ENCODE measurements at places on chromosomes 2 and 18. TPM values are rescaled to one million over a fixed set of nuclear protein-coding genes. Genes with fewer than 3 reads are reported as not detected.

DNA sequence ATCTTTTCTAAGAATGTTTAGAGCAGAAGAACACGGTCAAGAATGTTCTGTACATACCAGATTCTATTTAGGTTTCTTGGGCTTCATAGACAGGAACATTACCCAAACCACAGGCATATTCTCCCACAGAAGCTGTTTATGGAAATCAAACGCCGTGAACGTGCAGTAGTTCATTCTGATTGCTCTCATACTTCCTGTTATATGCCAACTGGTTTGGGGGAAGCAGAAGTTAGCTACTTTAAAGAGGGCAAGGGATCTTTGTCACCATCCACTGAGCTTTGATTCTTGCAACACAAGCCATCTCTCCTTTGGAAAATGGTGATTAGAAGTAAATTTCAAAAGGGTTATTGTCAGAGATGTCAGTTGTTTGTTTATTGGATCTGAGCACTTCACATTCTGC is 182.2 kb upstream of the NRP2 start:
- DNase-seq: no peak
- no peak overlapping the region for H3K27ac ChIP-seq
- H3K36me3 ChIP-seq: peaks cover 3% of the 10 kb centered on the region
- H3K27me3 ChIP-seq: no peaks in the 10 kb centered on the region
- H3K4me3 ChIP-seq: no peak overlapping the region

DNA sequence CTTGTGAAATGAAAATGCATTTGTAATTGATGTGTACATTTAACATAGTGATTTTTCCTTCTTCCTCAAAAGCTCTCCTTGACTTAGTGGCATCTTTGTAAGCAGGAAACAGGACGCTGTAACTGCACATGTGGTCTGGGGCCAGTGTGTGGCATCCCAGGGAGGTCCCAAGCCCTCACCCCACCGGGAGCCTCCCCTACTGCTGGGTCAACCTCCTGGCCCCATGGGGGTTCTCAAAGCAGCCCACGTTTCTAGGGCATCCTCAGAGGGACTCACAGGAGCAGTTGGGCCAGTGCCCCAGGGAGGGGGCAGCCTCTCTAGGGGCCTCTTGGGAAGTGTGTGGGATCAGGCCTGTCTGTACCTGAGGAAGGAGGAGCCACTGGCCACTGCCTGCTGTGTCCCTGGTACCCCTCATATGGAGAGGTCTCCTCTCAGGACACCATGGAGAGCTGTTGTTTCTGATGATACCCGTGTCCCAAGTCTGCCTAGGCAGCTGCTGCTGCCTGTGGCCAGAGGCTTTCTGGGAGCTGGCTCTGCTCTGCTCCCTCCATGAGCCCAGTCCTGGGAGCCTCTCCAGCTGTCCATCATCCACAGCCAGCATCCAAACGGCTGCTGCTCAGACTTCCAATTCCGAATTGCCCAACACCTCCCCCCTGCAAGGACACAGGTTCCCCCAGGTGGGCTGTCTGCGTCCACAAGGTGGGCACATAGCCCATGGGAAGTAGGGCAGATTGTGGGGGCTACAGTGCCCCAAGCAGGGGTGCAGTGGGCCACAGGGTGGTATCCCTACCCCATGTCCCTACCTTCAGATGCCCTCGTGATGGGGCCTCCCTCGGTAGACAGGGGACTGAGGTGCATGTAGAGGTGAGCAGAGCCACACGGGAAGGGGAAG is 13.4 kb downstream of the ARHGEF4 start:
- no peak overlapping the region for H3K27ac ChIP-seq
- H3K27me3 ChIP-seq: no peaks in the 10 kb centered on the region
- no peak for DNase-seq
- no peaks in the 10 kb centered on the region for H3K4me1 ChIP-seq
- no peak overlapping the region for H3K4me3 ChIP-seq

DNA sequence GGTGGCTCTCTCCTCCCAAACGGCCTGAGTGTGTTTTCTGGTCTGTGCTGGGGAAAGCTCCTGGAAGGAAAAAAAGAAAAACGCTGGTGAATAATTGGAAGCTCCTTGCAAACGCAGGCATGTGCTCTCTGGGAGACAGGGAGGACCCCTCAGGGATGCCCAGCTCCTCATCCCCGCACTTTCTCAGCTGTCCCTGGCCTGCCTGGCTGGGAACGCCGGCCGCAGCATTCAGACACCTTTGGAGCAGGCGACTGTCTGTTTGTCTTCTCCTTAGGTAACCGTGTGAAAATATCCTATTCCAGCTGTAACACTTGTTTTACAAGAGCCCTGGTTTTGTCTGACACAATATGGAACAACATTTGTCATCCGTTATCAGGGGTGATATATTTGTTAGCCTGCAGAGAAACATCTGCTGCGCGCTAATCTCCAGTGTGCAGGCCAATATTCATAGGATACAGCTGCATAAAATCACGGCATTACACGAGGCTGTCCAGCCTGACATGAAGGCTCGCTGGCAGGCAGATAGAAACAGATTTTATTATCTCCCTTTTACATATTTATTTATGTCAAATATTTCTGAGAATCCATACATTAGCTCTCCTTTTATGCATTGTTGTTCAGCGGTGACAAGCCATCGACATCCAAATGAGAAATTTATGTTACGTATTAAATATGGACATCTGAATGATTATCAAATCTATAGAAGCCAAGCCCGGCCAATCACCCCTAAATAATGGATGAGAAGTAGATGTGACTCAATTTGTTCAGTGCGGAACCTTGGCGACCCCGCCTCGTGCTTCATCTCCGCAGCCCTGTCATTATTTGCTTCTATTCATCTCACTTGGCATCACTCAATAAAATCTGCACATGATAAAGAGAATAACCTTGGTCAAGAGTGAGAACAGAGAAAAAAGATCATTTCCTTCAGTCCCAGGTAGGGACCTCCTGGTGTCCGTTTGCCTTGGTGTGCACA is 675.1 kb upstream of the SALL3 start:
- no peaks in the 10 kb centered on the region for H3K4me1 ChIP-seq
- H3K4me3 ChIP-seq: no peak overlapping the region
- no peak overlapping the region for H3K27ac ChIP-seq
- no peaks in the 10 kb centered on the region for H3K36me3 ChIP-seq
- no peaks in the 10 kb centered on the region for H3K27me3 ChIP-seq
- DNase-seq: no peak

GRCh38 chr18:45939236-45939635 is 27.9 kb downstream of the EPG5 start:
- peaks cover 49% of the 10 kb centered on the region for H3K36me3 ChIP-seq
- no peak overlapping the region for H3K4me3 ChIP-seq
- no peaks in the 10 kb centered on the region for H3K4me1 ChIP-seq
- no peak overlapping the region for H3K27ac ChIP-seq
- no peak for DNase-seq

HOXD13 gene
- total RNA-seq: not detected

GRCh38 chr2:98649135-98649991 is 41.0 kb downstream of the UNC50 start:
- H3K4me3 ChIP-seq: no peak overlapping the region
- no peaks in the 10 kb centered on the region for H3K4me1 ChIP-seq
- H3K36me3 ChIP-seq: no peaks in the 10 kb centered on the region
- no peak overlapping the region for H3K27ac ChIP-seq

FAM161A gene
- 13.3 TPM for total RNA-seq

GRCh38 chr2:64731263-64731643 is 77.5 kb upstream of the SERTAD2 start:
- H3K4me3 ChIP-seq: no peak overlapping the region
- H3K27me3 ChIP-seq: no peaks in the 10 kb centered on the region
- no peak overlapping the region for H3K27ac ChIP-seq
- peaks cover 2% of the 10 kb centered on the region for H3K4me1 ChIP-seq
- no peak for DNase-seq
- no peaks in the 10 kb centered on the region for H3K36me3 ChIP-seq

CDK15 gene
- total RNA-seq: not detected

TRABD2A gene
- total RNA-seq: 1.7 TPM

GRCh38 chr2:23475036-23475435 is 90.1 kb downstream of the KLHL29 start:
- no peak for DNase-seq
- no peak overlapping the region for H3K27ac ChIP-seq
- peak overlapping the region; percentile 24 for H3K4me3 ChIP-seq

DNA sequence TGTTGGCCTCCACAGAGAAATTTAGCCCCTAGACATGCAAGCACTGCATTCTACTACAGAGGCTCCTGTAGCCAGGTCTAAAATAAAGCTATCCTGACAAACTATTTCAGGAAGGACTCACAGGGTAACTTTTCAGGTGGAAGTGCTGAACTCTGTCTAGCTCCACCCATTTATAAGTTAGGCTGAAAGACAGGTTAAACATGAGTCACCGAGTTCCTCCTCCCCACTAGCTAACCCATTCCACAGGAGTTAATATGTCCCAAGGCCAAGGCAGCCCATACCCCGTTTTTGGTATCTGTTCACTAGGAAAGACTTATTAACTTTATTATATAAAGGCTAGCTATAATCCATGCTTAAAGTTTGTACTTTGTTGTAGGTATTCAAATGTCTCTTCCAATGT is 3.5 kb downstream of the CWC22 start:
- H3K27me3 ChIP-seq: no peaks in the 10 kb centered on the region
- peaks cover 3% of the 10 kb centered on the region for H3K4me1 ChIP-seq
- peaks cover 15% of the 10 kb centered on the region for H3K36me3 ChIP-seq
- DNase-seq: no peak
- H3K27ac ChIP-seq: no peak overlapping the region
- no peak overlapping the region for H3K4me3 ChIP-seq

- no peak for DNase-seq
- peaks cover 23% of the 10 kb centered on the region for H3K36me3 ChIP-seq
- H3K27ac ChIP-seq: no peak overlapping the region
Measured at GRCh38 chr2:60532421-60532820, 21.0 kb downstream of the BCL11A start.

GRCh38 chr2:106147665-106148064 is 46.4 kb downstream of the UXS1 start:
- H3K4me3 ChIP-seq: no peak overlapping the region
- no peak for DNase-seq
- H3K4me1 ChIP-seq: no peaks in the 10 kb centered on the region
- peaks cover 12% of the 10 kb centered on the region for H3K36me3 ChIP-seq
- no peak overlapping the region for H3K27ac ChIP-seq

UGT1A4 gene
- not detected for total RNA-seq

GRCh38 chr2:80154231-80154915 is 150.2 kb downstream of the LRRTM1 start:
- H3K4me3 ChIP-seq: no peak overlapping the region
- no peaks in the 10 kb centered on the region for H3K27me3 ChIP-seq
- no peak overlapping the region for H3K27ac ChIP-seq
- H3K4me1 ChIP-seq: no peaks in the 10 kb centered on the region
- no peak for DNase-seq
- peaks cover 3% of the 10 kb centered on the region for H3K36me3 ChIP-seq

DNA sequence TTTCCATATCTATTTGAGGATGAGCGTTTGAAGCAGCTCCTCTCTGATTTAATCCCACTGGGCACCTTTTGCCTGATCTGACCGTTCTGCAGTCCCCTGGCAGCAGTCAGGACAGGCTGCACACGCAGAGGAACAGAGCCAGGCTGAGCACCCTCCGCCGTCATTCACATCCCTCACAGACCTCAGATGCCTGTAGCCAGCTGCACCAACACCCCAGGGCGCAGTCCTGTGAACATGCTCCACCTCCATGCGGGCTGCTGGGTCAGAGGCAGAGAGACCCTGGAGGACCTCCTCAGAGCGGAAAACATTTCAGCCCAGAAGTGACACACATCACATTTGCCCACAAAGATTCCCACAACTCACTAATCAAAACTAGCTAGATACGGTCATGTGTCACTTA is 146.1 kb downstream of the SEPTIN10 start:
- H3K36me3 ChIP-seq: no peaks in the 10 kb centered on the region
- no peak overlapping the region for H3K4me3 ChIP-seq
- no peak overlapping the region for H3K27ac ChIP-seq
- H3K4me1 ChIP-seq: no peaks in the 10 kb centered on the region

B3GNT7 gene
- total RNA-seq: 42.2 TPM

GRCh38 chr2:227057060-227057459 is 106.9 kb downstream of the COL4A4 start:
- H3K4me1 ChIP-seq: no peaks in the 10 kb centered on the region
- peaks cover 11% of the 10 kb centered on the region for H3K36me3 ChIP-seq
- H3K27ac ChIP-seq: no peak overlapping the region
- H3K27me3 ChIP-seq: no peaks in the 10 kb centered on the region
- no peak overlapping the region for H3K4me3 ChIP-seq
- no peak for DNase-seq

- no peaks in the 10 kb centered on the region for H3K4me1 ChIP-seq
- no peaks in the 10 kb centered on the region for H3K27me3 ChIP-seq
- no peak overlapping the region for H3K27ac ChIP-seq
- no peak for DNase-seq
- H3K36me3 ChIP-seq: no peaks in the 10 kb centered on the region
- H3K4me3 ChIP-seq: no peak overlapping the region
Measured at GRCh38 chr2:181849601-181850000, 41.9 kb upstream of the ITPRID2 start.

DNA sequence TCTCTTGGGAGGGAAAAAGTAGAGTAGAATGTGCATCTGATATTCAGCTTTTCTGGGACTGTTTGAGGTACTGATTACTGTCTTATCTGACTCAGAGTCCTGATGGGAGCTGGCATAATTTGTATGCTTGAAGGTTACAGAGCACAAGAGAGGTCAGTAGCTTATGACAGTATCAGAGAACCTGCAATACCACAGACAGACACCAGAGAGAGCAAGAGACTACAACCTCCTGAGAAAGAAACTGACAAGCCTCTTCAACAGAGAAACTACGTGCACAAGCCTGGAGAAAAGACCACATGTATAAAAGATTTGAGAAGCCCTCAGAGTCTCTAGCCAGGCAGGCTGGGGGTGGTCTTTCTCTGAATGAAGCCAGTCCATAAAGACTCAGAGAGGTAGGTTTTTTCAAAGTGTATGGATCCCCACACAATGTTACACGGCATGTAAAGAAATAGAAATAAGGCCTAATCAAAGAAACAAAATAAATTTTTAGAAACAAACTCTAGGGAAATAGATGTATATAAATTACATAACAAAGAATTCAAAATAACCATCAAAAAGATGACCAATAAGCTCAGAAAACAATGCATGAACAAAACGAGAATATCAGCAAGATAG is 568.3 kb downstream of the LRRTM4 start:
- no peaks in the 10 kb centered on the region for H3K4me1 ChIP-seq
- H3K4me3 ChIP-seq: no peak overlapping the region
- no peaks in the 10 kb centered on the region for H3K27me3 ChIP-seq
- DNase-seq: peak; percentile 70
- H3K36me3 ChIP-seq: no peaks in the 10 kb centered on the region
- H3K27ac ChIP-seq: no peak overlapping the region

All from H9 (cell line).